ENCODE measurements at places on chromosomes 4 and X.

DNA sequence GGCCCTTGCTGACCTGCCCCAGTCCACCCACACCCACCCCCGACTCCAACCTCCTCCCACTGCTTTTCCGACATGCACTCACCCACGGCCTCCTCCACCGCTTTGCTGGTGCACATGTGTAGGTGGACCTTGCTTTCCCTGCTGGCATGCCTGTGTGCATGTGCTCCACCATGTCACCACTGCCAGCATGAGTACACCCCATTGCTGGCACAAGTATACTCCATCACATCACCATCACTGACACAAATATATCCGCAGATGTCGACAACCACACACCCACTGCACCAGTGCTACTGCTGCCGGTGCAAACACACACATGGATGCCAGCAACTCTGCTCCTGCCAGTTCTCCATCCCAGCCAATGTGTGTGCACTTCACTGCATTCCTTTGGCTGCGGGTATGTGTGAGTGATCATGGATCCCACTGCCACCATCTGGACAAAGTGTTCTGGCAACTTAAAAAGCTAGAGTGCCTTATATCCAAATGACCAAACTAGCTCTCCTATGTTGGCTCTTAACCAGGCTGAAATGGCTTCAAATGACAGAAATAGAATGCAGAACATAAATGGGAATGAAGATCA, 1072.3 kb downstream of the RAPGEF2 start:
- DNase-seq, result no peak

DNA sequence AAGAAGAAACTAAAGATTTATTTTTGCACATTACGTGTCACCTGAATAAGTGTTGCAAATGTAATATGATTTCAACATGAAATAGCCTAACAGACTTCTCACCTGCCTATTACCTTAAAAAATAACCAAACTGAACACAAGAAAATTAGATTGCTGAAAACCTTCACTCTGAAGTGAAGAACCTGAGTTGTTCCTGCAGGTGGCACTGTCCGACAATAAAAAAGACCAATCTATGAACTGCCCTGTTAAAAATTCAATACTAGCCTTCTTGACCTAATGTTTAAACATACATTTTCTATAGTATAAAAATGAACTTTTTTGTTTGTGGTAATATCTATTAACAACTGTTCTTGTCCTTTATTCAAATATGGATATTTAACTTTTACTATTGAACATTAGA, 69.2 kb upstream of the PNPLA4 start:
- peak; percentile 34 for DNase-seq

DNA sequence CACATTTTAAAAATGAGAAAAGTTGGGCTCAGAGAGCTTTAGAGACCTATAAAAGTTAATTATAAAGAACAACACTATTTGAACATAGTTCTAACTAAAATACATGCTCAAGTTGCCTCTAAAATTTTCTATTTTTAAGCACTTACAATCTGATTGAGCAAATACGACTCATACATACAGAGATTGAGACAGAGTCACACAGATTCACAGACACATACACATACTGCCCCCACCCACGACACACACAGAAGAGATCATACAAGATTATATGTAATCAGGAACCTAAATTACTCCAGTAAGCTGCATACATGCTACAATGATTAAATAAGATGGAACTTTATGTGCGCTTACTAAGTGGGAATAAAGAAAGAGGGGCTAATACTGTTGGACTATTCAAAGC, 2.7 kb upstream of the ASB5 start:
- DNase-seq, result no peak

DNA sequence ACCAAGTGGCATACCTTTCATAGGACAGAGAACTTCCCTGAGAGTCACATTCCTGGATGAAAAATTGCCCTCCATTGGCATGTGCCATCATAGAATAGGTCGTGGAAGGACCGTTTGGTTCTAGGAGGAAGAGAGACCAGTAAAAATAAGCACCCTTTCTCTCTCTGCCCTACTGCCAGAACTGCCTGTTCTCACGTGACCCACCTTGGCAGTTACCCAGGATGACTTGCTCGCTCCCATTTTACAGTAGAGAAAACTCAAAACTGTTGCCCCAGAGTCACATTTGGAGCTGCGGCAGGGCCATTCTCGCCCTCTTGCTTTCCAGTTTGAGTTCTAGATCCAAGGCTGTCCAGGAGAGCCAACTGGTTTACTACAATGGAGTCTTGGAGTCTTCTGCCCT, 1.1 kb upstream of the NLGN3 start:
- no peak for DNase-seq

- no peak for DNase-seq
Measured at GRCh38 chr4:188246488-188246887, 107.2 kb downstream of the TRIML1 start.

- no peak for DNase-seq
Measured at GRCh38 chr4:70629469-70630090, 1.0 kb downstream of the ENAM start.

GRCh38 chrX:152861116-152861515, 30.3 kb downstream of the NSDHL start:
- no peak for DNase-seq

DNA sequence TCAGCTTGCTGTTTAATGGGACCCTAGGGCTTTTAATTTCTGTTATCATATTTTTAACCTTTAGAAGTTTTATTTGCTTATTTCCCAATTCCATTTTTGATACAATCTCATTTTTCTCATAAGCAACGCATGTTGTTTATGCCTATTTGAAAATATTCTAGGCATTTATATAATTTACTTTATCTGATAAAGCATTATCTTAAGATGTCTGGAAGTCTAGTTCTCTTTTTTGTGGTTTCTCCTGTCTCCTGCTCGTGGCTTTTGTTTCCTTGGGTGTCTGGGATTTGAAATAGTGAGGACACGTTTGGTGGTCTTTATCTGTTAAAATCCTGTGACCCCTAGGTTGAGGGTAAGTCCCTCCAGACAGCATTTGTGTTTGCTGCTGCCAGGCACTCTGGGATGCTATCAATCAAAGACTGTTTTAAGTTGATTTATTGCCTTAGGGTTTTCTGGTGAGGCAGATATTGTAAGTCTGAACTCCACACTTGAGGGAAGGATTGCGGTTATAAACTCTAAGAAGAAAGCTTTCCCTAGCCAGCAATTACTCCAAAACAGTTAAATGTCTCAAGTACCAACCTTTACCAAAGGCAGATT, 208.0 kb downstream of the PRDM5 start:
- DNase-seq, result no peak

DNA sequence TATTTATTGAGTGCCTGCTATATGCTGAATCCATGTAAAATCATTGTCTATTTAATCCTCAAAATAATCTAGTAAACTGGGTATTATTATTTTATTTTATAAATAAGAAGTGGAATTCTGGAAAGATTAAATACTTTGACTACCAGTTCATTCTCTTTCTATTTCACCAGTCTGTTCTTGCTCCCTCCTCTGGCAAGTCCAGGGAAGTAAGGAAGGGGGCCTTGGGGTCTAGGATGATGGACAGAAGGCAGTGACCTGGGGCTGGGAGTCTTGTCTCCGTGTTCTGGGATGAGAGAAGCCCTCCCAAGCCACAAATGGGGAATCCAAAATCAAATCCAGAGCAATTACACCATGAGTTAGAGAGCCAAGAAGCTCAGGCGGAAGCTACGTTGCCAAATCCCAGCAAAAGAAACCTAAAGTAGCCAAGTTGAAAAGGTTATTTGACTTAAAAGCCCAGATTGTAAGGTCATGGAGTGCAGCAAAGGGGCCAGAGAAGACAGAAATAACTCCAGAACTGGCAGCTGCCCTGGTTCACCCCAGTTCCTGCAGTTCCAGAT, 28.3 kb upstream of the PARM1 start:
- no peak for DNase-seq

DNA sequence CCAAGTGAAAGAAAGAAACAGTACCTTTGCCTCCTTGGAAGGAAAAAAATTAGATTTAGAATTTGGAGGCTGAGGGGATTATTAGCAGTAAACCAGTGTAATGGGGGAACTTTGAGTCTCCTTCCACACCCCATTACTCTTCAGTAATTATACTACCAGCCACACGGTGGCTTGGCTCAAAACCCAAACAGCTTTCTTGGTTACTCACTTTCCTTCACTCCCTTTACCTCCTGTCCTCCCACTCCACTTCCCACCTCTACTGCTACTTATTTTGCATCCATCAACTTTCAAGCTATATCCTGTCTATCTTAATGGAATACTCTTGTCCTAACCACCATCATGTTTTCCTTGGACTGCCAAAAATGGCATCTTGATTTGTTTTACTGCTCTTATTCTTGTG, 310.6 kb upstream of the AADAT start:
- DNase-seq, result no peak

DNA sequence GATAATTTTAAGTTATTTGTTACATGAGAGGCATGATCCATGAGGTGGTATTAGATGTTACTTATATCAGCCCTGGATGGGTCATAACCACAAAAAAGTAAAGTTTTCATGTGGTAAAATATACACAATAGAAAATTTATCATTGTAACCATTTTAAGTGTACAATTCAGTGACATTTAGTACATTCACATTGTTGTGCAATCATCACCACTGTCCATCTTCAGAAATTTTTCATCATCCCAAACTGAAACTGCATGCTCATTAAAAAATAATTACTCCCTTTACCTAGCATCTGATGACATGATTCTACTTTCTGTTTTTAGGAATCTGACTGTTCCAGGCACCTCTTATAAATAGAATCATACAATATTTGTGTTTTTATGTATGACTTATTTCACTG, 11.2 kb downstream of the GK2 start:
- no peak for DNase-seq

- DNase-seq, result no peak
Measured at GRCh38 chr4:74111306-74111975, 12.4 kb upstream of the CXCL2 start.

GRCh38 chr4:113116414-113117357, 67.2 kb downstream of the ANK2 start:
- DNase-seq, result peak; percentile 37

DNA sequence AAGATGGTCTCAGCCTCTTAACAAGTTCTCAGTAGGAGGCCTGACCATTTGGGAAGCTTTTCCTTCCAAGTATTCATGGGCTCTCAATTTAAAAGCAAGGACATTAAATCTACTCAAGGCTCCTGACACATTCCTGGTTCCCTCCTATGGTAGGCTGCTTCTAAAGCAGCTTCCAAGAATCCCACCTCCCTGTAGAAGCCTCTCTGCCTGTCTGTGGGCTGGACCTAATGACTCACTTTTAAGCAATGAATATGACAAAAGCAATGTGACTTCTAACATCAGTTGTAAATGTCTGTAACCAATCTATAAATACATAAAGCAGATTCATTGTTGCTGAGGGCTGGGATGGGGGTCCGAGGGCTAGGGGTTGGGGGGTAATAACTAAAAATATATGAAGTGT, 99.5 kb upstream of the FAM9B start:
- no peak for DNase-seq

DNA sequence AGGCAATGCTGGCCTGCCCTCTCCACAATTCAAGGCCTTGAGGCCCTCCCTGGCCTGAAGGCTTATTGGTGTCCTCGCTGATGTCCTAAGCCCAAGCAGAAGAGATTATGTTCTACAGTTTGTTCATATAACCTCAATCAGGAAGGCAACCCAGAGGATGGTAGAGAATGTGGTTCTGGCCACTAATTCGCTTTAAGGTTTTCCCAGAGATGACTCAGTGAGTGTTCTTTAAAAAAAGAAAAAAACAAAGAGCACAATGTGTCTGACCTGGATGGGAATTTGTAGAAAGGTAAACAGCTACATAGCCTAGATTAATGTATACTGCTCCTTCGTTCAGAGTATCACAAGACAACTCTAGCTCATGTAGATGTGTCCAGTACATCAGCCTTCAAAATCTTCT, 66.0 kb downstream of the MANBA start:
- no peak for DNase-seq

DNA sequence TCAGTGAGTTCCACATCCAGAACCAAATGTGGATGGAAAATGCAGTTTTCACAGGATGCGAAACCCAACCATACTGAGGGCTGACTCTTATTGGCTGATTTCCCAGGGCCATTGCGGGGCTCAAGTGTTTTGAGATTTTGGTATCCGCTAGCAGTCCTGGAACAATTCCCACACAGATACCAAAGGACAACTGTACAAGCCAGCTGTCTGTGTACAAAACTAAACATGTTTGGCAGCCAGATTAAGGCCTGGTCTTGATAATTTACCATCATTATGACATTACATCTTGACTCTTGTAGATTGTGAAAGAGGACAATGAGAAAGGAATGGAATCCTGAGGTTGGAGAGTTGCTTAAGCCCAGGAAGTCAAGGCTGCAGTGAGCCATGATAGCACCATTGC, 121.9 kb downstream of the DKK2 start:
- peak; percentile 31 for DNase-seq

- no peak for DNase-seq
Measured at GRCh38 chr4:76607266-76607799, 172.3 kb downstream of the SHROOM3 start.

DNA sequence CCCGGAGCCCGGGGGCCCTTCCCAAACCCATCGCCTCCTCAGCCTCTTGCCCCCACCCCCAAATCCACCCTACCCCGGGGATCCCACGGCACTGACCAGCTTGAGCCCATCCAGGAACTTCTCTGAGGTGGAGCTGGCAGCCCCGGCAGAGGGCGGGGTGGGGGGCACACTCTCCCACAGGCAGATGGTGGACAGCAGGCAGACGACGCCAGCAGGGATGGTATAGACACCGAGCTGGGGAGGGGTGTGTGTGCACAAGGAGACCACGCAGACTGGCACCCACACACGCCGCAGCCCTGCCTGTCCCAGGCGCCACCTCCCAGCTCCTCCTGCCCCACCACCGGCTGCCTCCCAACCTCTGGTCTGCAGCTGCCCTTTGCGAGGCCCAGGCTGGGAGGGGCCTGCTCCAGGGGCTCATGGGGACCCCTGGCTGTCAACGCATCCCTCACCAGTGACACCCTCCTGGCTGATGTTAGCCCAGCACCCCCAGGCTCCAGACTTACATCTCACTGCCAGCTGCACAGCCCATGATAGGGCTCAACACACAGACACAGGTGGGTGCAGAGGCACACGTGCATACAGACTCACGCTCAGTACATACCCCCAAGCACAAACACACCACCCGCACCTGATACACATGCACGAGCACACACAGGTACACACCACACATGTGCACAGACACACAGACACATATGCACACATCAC, 4.2 kb downstream of the SLC49A3 start:
- no peak for DNase-seq

GRCh38 chr4:157895205-157895604, 277.6 kb downstream of the GASK1B start:
- DNase-seq, result no peak

- DNase-seq, result no peak
Measured at GRCh38 chrX:24153178-24153795, 3.8 kb downstream of the ZFX start.

- no peak for DNase-seq
Measured at GRCh38 chr4:144819591-144819990, 173.6 kb downstream of the HHIP start.

Measured in femur (tissue), 1 donor.